GF-D8 (cell line): ENCODE measurements at places on chromosomes 6 and 20.

DNA sequence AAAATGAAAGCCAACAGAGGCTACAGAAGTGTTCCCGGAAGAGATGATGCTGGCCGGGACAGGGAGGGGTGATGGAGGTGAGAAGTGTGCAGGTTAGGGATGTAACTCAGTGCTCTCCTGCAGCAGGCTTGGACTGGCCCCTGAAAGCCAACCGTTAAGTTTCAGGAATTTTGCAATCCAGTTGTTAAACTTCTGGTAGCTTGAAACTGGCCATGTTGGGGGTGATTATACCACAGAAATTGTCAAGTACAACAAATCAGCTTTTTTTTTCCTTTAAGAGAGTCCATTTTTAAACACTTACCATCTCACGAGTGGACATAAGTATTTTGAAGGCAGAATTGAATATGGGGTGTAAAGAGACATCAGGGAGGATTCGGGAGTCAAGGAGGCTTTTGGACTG is 8.8 kb upstream of the SIRPB1 start:
- DNase-seq = no peak

DNA sequence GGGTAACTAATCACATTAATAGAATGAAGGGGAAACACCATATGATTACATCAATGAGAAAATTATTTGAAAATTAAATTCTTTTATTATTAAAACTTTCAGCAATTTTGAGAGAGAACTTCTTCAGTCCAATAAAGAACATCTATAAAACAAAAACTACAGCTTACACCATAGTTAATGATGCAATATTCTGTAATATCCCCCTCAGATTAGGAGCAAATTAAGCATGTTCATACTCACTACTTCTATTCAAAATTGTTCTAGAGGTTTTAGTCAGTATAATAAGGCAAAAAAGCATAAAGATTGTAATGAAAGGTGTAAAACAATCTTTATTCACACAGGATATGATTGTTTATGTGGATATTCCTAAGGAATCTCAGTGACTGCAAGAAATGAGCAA is 465.4 kb downstream of the CD109 start:
- DNase-seq = no peak

DNA sequence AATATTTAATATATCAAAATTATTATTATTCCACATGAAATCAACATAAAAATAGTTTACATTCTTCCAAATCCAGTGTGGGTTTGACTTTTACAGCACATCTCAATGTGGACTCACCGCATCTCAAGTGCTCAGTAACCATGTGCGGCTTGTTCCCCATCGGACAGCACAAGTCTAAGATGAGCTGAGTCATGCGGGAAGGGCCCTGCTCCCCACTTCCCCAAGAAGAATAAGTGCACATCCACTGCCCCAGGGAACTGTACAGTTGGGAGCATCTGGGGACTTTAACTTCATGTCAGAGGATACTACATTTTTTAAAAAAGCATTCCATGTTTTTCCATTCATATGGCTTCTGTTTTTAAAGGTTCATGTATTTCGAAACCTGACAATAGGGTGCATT is 325.6 kb downstream of the BTBD3 start:
- DNase-seq = no peak

GRCh38 chr6:20644667-20645370 is 110.6 kb downstream of the CDKAL1 start:
- no peak for DNase-seq

- no peak for DNase-seq
These were observed 49.6 kb downstream of the ATXN1 start for GRCh38 chr6:16711546-16712254.

DNA sequence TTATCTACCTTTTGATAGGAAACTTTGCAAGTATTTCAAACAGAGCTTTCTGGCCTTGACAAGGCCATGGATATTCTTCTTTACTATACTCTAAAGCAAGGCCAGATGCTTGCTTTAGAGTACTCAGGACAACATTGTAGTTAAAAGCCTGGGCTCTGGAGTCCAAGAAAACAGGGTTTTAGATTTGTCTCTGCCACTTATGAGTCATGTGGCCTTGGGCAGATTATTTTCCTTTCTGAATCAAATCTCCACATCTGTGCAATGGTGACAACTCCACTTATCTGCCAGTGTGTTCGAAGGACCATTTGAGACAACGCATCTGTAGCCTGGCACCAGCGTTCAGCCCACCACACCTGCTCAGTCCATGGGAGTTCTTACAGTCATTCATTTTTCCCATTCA is 265.9 kb upstream of the RIN2 start:
- no peak for DNase-seq

- DNase-seq = no peak
These were observed 9.0 kb downstream of the OR2B6 start for GRCh38 chr6:27966044-27966443.

DNA sequence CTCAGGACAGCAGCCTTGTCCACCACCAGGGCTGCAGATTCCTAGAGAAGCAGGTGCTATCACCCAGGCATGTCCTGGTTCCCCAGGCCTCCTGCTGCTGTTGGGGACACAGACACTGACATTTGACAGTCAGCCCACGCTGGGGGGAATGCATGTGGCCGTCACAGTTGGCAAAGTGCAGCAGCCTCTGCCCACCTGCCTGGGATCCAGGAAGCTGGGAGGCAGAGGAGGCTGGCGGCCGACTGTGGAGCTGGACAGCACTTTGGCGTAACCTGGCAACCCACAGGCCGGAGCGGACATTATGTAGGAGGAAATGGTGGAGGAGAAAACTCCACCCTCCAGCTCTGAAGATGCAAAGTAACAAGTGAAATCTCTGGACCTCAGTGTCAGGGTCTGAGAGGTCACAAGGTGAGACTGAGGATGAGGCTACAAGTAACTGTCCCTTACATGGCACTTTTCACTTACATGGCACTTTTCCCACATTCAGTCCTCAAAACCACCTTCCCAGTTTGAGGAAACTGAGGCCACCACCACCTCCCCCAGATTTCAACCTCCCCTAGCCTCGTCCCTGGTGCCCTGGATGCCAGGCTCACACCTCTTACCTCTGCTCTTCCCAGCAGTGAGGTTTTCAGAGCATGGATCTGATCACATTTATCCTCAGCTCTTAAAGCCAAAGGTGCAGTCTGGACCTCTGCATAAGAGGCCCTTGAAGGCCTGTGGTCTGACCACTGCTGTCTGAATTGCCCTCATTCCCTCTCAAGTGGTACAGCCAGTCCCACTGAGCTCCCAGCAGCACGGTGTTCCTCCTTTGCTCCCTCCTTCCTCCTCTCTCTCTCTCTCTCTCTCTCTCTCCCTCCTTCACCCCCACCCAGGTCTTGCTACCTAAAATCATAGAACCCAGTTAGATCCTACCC is 8.7 kb downstream of the MAP1LC3A start:
- no peak for DNase-seq

GRCh38 chr6:41071501-41071922 is 644 bp downstream of the OARD1 start:
- DNase-seq = no peak

DNA sequence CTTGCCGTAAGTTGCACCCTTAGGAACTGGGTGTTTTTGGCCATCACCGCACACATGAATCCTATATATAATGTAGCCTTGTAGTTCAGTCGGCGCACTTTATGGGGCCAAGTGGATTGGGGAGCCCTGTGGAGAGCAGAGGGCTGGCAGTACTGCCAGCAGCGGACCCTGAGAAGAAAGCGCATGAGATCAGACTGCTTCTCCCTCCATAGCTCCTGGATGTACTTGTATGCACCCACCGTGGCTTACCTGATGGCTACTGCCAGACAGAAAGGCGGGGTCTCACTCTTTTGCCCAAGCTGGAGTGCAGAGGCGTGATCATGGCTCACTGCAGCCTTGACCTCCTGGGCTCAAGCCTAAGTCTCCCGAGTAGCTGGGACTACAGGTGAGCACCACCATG is 32.8 kb upstream of the OVOL2 start:
- DNase-seq = no peak

- DNase-seq = no peak
These were observed 334.7 kb upstream of the JAG1 start for GRCh38 chr20:11008444-11009033.

- DNase-seq = no peak
These were observed at the start of gene RIPPLY2 for GRCh38 chr6:83853178-83854000. Gene RIPPLY2, plus strand, starts transcription at chr6:83853360. Its CDS starts 57 bp downstream, at chr6:83853417.

GRCh38 chr6:10098756-10099528 is 315.9 kb downstream of the TFAP2A start:
- DNase-seq = no peak

DNA sequence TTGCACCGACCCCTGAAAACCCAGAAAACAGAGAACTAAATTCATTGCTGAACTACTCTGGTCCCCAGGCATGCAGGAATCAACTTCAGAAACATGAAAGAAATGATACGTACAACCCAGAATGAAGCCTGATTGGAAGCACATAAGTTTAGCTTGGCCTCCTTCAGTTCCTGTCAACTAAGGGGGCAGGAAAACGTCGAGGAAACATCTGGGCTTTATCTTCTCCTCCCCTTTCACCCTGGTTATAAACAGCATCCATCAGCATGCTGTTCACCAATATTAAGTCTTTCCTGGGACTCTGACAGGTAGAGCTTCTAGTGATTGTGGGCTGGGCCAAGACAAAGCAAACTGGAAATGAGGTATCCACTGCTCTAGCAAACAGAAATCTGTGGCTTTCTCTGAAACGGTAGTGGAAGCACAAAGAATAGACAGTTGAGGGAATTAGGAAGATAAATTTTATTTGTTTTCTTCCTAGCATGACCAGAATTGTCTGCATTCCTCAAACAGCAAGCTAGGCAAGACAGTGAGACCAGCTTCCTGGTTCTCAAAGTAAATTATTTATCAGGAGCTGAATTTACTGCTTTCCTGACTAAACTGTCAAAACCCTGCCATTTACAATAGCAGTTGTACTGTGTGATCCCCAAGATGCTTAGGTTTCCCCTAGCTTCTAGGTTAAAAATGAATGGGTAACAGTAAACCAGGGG is 134.4 kb downstream of the PTPRT start:
- DNase-seq = no peak

DNA sequence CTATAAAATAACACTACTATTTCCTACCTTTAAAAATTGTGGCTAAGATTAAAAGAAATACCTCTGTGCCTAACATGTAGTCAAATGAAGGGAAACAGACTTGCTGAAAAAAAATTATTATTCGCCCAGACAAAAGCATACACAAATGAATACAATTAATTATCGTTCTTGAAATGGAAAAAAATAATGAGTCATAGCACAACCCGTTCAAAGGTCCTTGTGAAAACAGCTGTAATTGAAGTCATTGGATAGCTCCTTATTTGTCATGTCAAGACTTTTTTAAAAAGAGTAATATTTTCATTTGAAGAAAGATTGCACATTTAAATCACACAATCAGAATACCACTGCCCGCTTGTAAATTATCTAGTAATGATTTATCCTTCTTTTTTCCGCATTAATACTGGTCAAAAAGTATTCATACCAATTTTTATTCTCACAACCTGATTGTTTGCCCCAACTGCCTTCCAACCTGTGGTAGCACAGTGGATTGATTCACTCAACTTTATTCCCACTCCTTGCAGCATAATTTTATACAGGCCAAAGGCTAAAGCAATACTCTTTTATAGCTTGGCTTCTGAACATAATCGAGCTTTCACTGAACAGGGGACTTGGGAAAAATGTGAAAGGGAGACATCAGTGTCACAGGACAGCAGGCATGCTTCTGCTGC is 655.2 kb upstream of the MAP3K7 start:
- no peak for DNase-seq

DNA sequence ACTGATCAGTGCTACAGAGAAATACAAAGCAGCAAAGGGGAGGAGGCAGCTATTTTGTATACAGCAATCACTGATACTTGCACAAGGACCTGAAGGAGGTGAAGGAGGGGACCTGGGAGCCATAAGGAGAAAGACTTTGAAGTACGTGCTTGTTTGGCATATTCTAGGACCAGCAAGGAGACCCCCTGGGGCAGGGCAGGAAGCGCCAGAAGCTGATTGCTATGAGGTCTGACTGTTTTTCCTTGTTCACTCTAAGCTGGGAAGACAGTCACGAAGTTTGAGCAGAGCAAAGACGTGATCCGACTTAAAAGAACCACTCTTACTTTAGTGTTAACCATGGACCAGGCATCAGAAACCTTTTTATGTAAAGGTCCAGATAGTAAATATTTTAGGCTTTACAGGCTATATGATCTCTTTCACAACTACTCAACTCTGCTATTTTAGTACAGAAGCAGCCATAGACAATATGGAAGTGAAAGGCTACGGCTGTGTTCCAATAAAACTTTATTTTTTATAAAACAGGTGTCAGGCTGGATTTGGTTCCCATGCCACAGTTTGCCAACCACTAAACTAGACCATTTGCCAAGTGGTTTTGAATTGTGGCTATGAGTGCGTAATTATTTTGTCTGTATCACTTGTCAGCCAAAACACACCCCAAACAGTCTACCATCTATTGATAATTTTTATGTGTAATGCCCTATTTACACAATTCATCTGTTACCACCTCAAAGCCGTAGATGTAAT is 217.9 kb downstream of the PRL start:
- no peak for DNase-seq

- DNase-seq = no peak
These were observed 194.6 kb downstream of the PRKN start for GRCh38 chr6:162533009-162533400.

DNA sequence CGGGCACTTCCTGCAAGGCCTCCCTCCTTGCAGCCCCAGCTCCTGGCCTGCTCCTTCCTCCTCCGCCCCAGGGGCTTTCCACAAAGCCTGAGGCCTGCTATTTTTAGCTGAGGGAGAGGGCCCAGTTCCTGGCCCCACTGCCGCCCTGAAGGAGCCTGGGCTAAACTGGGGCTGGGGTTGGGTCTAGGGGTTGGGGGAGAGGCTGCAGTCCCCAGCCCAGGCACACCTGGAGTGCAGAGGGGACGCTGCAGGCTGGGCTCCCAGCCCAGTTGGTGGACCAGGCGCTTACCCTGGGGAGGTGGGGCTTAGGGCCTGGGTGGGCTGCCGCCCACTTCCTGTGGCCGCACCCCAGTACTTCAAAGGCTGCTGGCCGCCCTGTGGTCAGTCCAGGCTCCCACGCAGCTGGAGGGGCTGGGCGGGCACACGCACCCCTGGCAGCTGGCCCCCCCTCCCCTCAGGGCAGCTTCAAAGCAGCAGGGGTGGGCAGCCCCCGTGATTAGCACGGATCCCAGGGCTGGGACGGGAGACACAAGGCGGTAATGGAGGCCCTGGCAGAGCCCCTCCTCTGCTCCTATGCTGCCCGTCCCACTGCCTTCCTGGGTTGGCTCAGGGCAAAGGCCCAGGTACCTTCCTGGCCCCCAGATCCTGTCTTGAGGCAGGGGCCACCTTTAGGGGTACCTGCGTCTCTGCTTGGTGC is 7.1 kb upstream of the ABHD16B start:
- no peak for DNase-seq

- DNase-seq = no peak
These were observed 6.9 kb downstream of the SIGLEC1 start for GRCh38 chr20:3705491-3705969.

DNA sequence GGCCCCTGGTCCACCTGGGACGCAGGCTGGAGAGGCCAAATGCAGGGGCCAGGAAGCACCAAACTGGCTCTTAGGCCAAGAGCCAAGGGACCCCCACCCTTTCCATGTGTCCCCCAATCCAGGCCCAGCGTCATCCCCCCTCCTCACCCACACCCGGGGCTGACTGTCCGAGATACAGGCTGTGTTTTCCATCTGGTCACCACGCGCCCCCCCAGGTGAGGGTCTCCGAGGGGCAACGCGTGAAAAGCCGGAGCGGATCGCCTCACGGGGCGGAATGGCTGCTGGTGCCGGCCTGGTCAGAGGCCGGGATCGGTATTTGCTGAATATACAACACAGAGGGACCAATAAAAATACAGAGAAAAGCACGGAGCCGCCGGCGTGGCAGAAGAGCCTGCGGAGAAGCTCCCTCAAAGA is 5.2 kb upstream of the ABHD16B start:
- DNase-seq = no peak

GRCh38 chr6:105014448-105014847 is 57.5 kb downstream of the LIN28B start:
- no peak for DNase-seq

- DNase-seq = no peak
These were observed 16.4 kb downstream of the TBPL1 start for GRCh38 chr6:133969285-133969920.
